Fibroblast of the conjunctiva (primary cell): ENCODE measurements at places on chromosomes 6 and 20.
A peak's percentile ranks its signal among the peaks of the same experiment; 100 is the strongest.

DNA sequence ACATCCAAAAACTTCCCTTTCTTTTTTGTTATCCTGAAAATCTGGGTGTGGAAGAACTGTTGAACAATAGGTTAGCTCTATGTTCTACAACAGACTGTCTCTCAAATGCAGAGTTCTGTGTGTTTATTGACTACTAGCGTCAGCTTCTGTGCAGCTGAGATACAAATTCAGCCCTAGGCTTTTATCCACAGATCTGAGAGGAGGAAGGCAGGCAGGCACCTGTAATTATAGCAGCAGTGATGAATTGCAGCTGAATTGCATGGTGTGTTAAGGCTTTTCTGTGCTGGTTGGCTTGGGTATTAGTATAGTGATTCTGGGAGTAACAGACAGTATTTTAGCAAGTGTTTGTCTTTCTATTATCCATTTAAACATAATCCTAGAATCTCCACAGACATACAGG is 24.4 kb downstream of the GRIK2 start:
- no peak for DNase-seq

- DNase-seq = no peak
These were observed 17.0 kb downstream of the NFATC2 start for GRCh38 chr20:51525241-51526105.

DNA sequence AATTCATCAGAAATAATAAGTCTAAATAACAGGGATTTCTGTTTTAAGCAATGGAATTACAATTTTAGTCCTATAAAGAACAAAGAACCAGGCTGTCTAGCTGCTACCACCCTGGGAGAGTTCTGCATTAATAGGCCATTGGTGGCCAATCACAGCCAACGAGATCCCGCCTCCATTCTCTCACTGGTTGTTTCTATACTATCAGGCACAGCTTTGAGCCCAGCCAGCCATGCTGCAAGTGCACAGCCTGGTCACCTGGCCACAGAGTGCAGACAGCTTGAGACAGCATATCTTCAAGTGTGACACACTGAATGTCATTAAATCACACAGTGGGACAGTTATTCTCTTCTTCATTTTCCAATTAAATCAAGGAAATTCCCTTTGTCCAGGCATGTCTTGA is 16.1 kb upstream of the RAB22A start:
- DNase-seq = no peak

GRCh38 chr6:167933847-167934246 is 63.6 kb upstream of the KIF25 start:
- DNase-seq = no peak

GRCh38 chr6:26009817-26010216 is 47.2 kb downstream of the TRIM38 start:
- DNase-seq = no peak

GRCh38 chr6:7559651-7560385 is 18.3 kb downstream of the DSP start:
- DNase-seq = no peak

GRCh38 chr6:51843456-51844056 is 243.9 kb downstream of the PKHD1 start:
- no peak for DNase-seq

DNA sequence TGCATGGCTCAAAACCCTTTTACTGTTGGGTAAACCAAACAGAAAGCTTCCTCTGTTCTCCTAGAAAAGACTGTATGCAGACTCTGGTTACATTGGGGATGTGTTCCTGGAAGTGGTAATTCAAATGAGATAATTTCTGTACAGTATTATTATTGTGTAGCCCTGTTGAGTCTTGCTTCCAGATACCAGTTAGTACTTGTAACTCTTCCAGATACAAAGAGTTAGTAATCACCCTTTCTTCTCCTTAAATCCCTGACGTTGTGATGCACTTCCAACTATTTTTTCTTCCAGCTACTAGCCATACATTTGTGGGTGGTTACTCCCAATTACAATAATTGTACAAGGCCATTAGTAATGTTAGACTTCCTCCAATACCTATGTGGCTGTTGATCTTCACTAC is 42.3 kb upstream of the GRIK2 start:
- no peak for DNase-seq

DNA sequence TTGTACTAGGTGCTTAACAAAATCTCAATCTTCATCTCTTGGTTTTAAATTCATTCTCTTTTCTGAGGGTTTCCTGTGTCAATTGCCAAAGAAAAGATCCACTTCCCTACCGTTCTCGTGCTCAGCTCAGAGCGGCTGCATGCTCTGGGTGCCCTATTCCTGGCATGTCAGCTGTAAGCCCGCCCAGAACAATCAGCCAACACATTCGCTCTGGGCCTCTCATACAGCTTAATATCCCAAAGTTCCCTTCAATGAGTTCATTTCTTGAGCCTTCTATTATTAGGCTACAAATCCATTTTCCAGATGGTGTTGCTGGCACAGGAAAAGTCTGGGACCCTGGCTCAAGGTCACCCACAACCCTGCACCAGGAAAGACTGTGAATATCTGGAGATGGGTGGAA is 24.3 kb upstream of the LRFN2 start:
- DNase-seq = no peak

DNA sequence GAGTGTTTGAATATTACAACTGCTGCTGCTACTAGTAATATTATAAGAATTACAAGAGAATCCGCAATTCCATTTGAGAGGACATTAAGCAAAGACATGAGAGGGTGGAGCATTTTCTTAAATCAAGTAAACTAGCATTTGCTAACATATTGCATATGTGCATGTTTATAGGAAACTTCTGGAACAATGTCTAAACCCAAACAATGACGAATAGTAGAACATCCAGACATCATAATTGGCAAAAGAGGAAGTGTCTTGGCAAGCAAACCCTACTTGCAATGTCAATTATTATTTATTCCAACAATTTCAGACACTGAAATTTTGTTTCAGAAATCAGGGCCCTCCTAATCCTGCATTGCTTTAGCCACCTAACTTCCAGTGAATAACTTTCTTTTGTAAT is 1155.3 kb upstream of the GJE1 start:
- peak; percentile 82 for DNase-seq

DNA sequence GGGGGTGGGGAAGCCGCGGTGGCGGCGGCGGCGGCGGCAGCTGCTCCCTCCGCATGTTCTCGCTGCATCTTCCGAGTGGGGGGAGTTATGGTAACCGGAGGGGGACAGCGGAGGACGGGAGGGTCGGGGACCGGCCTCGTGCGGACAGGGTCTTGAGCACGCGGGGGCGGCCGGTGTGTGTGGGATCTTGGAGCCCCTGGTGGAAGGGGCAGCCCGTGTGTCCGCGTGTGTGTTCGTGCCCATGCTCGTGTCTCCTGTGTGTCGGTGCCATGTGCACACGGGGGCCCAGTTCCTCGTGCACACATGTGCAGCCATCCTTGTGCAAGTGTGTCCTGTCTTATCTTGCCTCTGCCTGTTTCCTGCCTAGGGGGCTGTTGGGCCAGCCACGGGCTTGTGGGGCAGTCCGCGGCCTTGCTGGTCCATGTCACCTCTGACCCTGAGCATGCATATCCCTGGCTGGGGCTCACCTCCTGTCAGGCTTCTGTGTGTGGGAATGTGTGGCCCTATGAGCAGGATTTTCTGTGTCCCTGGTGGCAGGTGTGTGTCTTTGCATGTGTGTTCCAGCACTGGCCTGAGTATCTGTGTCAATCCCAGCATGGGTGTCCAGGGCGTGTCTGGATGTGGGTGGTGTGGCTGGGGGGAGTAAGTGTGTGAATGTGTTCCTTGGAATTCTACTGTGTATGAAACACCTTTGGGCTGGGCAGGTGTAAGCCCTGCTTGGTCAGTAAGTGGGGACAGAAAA is 8.5 kb downstream of the SYNGAP1 start:
- DNase-seq = no peak

DNA sequence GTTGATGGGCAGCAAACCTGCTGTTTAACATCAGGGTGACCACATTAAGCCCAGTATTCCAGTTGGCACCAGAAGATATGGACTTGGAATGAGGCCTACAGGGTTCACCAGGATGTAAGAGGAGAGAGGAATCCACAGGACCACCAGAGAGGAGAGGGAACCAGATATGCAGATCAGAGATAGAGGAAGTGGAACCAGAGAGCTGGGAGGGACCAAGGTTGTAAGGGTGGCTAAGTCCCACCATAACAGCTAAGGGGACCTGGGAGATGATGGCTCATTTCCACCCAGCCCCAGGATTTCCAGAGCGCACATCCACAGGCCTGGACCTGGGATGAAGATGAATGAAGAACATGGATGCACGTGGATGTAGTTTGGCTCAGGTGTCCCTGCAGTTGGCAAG is 11.1 kb downstream of the BTN2A1 start:
- no peak for DNase-seq

GRCh38 chr6:20814494-20814893 is 280.2 kb downstream of the CDKAL1 start:
- DNase-seq = no peak

- no peak for DNase-seq
These were observed 2.4 kb upstream of the DEFB119 start for GRCh38 chr20:31392836-31393235.

DNA sequence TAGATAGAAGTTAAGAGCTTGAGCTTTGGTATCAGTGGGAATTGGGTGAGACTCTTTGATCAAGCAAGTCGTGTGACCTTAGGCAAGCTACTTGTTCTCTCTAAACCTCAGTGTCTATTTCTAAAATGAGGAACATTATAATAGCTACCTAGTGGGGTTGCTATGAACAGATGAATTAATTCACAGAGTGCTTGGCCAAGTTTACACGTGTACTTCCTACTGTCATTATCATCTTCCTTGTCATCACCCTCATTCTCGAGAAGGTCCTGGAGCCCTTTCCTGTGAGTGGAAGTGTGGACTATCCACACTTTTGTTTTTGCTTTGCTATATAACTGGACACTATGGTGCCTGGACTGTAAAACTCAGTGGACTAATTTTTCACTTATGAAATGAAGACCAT is 64.0 kb downstream of the BCKDHB start:
- no peak for DNase-seq

DNA sequence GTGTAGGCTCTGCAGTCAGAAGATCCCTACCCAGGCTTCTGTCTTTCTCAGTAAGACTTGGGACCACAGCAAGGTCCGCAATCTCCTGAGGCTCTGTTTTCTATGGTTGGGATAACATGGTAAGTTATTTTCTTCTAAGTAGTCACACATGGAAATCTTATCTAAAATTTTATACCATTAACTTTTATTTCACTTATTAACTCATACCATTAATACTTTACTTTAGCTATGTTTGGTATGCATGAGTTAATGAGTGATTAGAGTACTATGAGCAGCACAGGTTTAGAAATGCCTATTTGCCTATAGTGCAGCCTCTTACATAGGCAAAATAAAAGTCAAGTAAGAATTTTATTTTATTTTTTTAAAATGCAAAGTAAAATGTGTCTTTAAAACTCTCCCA is 27.2 kb downstream of the GINM1 start:
- DNase-seq = no peak

DNA sequence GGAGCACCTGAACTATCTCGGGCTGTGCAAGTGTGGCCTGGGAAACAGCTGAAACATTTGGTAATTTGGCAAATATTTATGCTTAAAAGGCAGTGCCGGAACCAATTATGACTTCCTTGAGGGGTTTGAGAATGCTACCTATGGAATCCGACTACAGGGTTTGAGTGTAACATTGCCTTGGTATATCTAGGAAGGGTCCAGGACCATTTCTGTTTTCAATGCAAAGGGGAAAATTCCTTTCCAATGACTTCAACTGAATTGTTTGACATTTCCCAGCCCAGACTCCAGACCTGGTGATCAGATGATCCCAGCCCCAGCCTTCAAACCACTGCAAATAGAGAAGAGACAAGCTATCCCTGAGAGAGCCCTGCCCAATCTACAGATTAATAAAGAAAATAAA is 4.6 kb upstream of the PPP1R3G start:
- no peak for DNase-seq

- no peak for DNase-seq
These were observed 43.4 kb upstream of the TENT5A start for GRCh38 chr6:81795890-81796289.

GRCh38 chr6:83044091-83044768 is 21.4 kb downstream of the UBE3D start:
- DNase-seq = no peak

DNA sequence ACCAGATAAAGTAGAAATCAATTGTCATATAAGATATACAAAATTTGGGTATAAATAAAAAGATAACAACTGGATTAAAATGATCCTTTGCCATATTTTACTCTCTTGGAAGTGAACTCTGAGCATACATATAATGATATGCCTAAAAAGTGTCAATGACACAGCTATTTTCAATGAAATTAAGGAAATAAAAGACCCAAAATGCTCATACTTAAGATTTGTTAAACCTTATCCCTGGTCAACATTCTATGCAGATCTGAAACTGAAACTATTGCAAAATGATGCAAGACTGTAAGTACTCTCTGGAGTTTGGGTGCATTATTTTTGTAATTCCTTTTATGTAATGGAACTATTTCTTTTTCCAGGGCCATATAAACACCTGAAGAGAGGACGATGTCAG is 119.0 kb upstream of the SGK1 start:
- no peak for DNase-seq

DNA sequence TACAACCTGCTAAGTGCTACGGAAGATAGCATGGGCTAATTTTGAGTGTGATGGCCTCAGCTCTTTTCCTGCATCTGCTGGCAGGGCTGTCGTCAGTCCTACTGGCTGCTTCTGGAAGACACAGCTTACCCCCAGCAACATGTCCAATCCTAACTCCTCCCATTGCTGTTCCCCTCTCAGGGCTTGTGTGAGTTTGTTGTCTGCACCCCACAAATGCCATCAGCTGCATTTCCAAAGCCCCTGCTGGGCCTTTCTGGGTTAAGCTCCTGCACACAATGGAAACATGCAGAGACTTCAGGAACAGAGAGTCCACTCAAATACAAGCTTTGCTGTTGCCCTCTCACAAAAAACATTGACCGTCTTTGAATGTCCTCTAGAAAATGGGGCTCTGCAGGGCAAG is 84.7 kb downstream of the RNF182 start:
- DNase-seq = no peak

GRCh38 chr20:32678948-32679347 is 5.2 kb upstream of the C20orf203 start:
- DNase-seq = no peak

- DNase-seq = peak; percentile 75
These were observed 43.0 kb upstream of the TMEM200A start for GRCh38 chr6:130322673-130323268.

- DNase-seq = no peak
These were observed 26.8 kb downstream of the BHLHE23 start for GRCh38 chr20:62979876-62980373.

- no peak for DNase-seq
These were observed 351.2 kb upstream of the MAP3K7 start for GRCh38 chr6:90938122-90938521.

- no peak for DNase-seq
These were observed 10.7 kb upstream of the HDDC2 start for GRCh38 chr6:125312478-125312877.

DNA sequence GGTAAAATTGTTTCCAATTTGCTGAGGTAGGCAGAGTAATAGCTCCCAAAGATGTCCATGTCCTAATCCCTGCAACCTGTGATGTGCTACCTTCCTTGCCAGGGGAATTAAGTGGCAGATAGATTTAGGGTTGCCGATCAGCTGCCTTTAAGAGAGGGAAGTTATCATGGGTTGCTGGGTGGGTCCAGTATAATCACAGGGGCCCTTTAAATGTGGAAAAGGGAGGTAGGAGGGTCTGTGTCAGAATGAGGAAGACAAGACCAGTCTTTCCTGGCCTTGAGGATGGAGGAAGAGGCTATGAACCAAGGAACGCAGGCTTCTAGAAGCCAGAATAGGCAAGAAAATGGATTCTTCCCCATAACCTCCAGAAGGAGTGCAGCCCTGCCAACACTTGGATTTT is 50.7 kb downstream of the CTCFL start:
- DNase-seq = no peak

- no peak for DNase-seq
These were observed 41.0 kb downstream of the NINL start for GRCh38 chr20:25544311-25544710.
